ENCODE measurements at places on chromosomes 1 and 21.

GRCh38 chr1:55957276-55957675 lies 622.1 kb downstream of the PLPP3 start:
- no peak for DNase-seq

GRCh38 chr21:28770867-28771661 lies 221.6 kb downstream of the LTN1 start:
- no peak for DNase-seq

GRCh38 chr1:116912846-116913245 lies 3.1 kb downstream of the PTGFRN start:
- DNase-seq = no peak

- no peak for DNase-seq
These were observed 64.4 kb upstream of the TLR5 start for GRCh38 chr1:223207293-223208066.

- DNase-seq = no peak
These were observed 262.2 kb downstream of the AJAP1 start for GRCh38 chr1:4916610-4917009.

DNA sequence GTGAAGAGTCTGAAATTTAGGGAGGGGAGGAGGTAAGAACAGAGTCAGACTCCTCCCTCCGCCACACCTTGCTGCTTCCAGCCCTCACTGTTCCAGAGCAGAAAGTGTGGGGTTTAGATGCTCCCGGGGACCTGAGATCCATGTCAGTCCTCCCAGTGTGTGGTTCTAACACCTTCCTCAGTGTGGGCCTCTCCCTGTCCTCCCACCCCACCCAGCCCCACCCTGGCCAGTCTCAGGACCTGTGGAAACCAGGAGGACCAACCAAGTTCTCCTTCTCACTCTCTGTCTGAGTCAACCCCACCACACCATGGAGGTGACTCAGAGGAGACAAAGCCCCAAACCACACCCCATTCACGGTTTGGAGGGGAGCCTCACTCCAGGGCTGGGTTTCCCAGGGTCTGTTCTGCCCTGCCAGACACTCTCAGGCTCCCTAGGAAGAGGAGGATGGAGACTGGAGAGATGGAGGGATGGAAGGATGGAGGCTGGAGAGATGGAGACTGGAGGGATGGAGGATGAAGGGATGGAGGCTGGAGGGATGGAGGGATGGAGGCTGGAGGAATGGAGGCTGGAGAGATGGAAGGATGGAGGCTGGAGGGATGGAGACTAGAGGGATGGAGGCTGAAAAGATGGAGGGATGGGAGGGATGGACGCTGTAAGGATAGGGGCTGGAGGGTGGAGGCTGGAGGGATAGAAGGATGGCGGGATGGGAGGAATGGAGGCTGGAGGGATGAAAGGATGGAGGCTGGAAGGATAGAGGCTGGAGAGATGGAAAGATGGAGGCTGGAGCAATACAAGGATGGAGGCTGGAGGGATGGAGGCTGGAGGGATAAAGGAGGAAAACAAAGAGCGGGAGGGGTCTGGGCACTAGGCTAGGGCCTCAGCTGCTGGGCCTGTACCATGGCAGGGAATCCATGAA lies 100.9 kb upstream of the RUNX3 start:
- DNase-seq = no peak

DNA sequence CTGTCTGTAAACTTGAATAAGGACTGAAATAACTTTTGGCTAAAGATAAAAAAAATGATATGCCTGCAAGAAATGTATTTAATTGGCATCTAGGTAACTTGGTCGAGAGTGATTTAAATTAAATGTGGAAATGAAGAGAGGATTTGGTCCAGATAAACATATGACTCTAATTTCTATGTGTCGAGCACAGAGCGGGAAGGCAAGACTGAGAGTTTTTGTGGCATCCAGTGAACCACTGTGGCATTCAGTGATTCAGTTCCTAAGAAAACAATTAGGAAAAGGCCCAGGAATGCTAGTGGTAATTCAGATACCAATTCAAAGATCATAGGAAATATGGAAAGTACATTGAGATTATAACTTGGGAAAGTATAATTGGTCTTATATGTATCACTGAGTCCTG lies 39.6 kb downstream of the PDE4B start:
- DNase-seq = no peak

DNA sequence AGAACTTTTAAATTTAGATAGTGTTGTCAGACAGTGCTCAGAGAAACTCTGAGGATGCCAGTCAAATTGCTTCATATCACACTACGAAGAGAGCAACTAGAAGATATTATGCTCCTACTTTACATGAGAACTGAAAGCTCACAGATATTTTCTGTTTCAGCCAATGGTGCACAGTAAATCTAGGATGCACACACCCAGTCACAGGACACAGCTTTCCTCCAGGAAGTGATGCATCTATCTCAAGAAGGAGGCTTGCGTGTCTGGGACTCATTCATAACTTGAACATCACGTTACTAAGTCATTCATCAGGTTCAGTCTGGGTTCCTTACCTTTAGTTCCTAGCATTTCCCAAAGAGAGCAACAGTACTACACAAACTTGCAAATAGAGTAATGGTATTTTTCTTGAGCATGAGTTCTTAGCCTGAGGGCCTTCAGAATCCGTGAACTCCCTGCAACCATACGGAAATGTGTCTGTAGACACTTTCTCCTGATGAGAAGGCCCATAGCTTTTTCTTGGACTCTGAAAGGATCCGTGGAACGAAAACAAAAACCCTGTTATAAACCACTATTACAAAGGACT lies 12.2 kb downstream of the ZNF697 start:
- DNase-seq = no peak

DNA sequence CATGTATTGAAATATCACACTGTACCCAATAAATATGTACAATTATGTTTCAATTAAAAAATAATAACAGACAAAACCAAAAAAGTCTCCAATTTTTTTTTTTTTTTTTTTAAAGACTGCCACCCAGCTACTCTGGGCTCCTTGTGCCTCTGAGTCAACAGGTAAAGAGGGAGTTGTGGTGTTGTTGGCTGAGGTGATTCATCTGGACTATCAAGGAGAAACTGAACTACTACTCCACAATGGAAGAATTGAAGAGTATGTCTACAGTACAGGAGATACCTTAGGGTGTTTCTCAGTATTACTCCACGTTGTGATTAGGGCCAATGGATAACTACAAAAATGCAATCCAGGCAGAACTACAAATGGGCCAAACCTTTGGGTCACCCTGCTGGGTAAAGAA lies 67.9 kb downstream of the SCMH1 start:
- no peak for DNase-seq

DNA sequence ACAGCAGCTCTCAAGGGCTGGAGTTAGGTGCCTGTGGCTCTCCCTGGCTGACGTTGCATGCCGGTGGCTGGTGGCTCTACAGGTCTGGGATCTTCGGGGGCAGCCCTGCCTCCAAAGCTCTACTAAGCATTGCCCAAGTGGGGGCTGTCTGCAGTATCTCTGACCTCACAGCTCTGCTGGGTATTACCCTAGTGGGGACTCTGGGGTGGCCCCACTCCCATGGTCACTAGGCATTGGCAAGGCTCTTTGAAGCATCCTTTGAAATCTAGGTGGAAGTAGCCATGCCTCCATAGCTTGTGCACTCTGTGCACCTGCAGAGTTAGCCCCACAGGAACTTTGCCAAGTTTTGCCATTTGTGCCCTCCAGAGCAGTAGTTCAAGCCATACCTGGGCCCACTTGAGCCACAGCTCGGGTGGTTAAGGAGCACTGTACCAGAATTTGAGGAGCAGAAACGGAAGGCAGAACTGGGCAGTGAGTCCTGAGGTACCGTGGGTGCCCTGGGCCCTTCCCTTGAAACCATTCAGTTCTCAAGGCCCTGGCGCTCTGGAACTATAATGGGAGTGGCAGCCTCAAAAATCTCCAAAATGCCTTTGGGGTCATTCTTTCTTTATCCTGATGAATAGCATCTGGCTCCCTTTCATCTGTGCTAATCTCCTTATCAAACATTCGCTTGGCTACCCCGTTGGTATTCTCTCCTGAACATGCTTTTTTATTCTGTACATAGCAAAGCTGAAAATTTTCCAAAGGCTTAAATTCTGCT lies 15.4 kb downstream of the GJA4 start:
- no peak for DNase-seq

DNA sequence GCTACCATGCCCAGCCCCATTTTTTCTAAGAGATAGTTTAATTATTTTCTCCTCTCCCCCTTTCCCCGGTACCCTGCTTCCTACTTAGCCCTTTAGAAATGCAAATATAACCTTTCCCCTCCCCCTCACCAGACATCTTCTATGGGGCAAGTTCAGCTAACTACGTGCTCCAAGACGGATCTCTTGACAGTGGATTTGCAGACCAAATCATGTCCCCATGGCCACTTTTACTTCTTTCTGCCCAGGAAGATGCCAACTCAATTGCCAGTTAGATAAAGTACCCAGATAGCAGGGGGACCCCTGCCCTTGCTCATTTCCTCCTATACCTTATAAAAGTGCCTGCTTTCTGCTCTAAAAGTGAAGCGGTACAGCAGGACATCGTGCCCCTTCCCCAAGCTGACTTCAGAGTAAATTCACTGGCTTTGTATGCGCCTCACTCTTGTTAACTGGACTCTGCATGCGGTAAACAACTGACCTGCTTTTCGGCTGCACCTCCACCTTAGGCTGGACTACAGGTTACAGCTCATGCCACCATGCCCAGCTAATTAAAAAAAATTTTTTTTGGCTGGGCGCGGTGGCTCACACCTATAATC lies 7.4 kb downstream of the DNAJC11 start:
- no peak for DNase-seq

GRCh38 chr1:65998763-65999583 lies 206.3 kb downstream of the PDE4B start:
- DNase-seq = no peak

GRCh38 chr21:31752352-31752751 lies 20.4 kb upstream of the SCAF4 start:
- DNase-seq = no peak

- no peak for DNase-seq
These were observed 4.9 kb downstream of the B3GALT2 start for GRCh38 chr1:193181536-193181935.

GRCh38 chr1:65178235-65178634 lies 30.2 kb downstream of the AK4 start:
- DNase-seq = no peak

- no peak for DNase-seq
These were observed 2.5 kb downstream of the TFF3 start for GRCh38 chr21:42312626-42313104.

- DNase-seq = no peak
These were observed 35.9 kb downstream of the ACTL8 start for GRCh38 chr1:17791055-17791390.

DNA sequence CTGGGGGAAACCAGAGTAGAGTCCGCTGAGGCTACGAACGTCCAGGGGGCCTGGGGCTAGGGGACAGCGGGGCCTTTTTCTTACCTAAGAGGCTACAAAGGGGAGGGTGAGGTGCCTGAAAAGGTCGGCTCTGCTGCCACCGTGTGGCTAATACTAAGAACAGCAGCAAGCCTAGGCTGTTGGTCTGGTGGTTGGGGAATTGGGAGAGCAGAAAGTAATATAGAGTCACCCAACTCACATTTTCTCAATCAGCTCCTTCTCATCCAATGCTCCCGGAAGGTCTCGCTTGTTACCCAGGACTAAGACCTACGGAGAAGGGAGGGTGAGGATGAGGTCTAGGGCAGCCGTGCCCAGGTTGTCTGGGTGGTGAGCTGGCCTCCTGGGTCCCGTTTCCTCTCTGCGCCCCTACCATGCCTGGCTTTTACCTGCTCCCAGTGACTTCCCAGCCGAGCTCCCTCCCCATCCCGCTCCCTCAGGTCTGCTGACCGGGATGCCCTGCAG lies 9.3 kb downstream of the ARL8A start:
- peak; percentile 66 for DNase-seq

- DNase-seq = no peak
These were observed 32.8 kb upstream of the IL19 start for GRCh38 chr1:206737729-206738201.

- no peak for DNase-seq
These were observed 361.5 kb downstream of the KIF26B start for GRCh38 chr1:245516284-245516759.

DNA sequence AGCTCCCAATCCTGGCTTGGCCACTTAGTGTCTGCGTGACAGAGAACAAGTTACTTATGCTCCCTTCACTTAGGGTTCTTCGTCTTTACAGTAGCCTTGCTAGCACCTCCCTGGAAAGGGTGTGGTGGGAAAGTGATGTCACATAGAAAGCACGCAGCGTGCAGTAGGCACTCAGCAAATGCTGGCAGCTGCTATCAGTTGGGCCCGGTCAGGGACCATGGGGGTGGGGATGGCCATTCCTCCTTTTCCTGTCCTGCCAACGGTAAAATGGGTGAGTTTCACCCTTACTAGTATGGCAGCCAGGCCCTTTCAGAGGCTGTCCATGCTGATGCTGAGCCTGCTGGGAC lies 6.2 kb upstream of the KCNA10 start:
- DNase-seq = no peak

DNA sequence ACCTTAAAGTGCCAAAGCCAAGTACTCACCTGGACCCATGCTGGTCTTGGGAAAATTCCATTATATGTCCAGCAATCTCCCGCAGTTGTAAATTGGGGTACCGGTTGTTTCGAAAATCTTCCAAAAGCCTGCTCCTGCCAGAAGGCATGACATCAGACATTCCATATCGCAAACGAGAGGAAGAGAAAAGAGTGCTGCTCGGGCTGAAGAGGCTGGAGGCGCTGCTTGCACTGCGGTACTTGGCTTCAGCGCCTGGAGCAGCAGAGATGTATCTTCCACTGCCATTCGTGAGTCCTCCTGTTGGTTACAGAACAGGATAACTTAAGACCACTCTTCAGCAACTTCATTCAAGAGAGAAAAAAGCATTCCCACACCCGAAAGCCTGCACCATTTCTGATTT lies 45.1 kb upstream of the SDC3 start:
- no peak for DNase-seq

GRCh38 chr1:118483245-118484006 lies 298.4 kb upstream of the SPAG17 start:
- DNase-seq = no peak

- no peak for DNase-seq
These were observed 42.7 kb downstream of the ATP5PF start for GRCh38 chr21:25691976-25692375.

DNA sequence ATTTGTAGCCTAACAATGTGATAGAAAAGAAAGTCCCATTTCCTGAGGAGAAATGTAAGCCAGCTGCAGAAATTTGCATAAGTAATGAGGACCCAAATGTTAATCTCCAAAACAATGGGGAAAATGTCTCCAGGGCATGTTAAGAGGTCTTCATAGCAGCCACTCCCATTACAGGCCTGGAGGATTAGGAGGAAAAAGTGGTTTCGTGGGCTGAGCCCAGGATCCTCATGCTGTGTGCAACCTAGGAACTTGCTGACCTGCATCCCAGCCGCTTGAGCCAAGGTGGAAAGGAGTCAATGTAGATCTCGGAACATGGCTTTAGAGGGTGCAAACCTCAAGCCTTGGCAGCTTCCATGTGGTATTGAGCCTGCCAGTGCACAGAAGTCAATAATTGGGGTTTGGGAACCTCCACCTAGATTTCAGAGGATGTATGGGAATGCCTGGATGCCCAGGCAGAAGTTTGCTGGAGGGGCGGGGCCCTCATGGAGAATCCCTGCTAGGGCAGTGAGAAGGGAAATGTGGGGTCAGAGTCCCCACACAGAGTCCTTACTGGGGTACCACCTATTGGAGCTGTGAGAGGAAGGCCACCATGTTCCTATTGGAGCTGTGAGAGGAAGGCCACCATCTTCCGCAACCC lies 14.2 kb upstream of the F13B start:
- no peak for DNase-seq

All from Kasumi-1 (cell line).